ENCODE measurements at places on chromosomes 11 and 22. TPM values are rescaled to one million over a fixed set of nuclear protein-coding genes. Genes with fewer than 3 reads are reported as not detected.

The CFAP300 gene
- total RNA-seq = 5.2 TPM

The CLNS1A gene
- 188 TPM for total RNA-seq

The MIEF1 gene
- total RNA-seq = 10.4 TPM

The OLFML1 gene
- 29.2 TPM for total RNA-seq

The LDHAL6A gene
- not detected for total RNA-seq

The DERL3 gene
- total RNA-seq = 1.0 TPM

The MIOX gene
- total RNA-seq = not detected

The SYT13 gene
- 0.52 TPM for total RNA-seq

The BEST1 gene
- 2.1 TPM for total RNA-seq

The FGF19 gene
- total RNA-seq = not detected

The CD3G gene
- total RNA-seq = under 0.01 TPM

The RFPL3 gene
- not detected for total RNA-seq

The ZNF70 gene
- total RNA-seq = 3.1 TPM

The MS4A4A gene
- 11.5 TPM for total RNA-seq

The TCIRG1 gene
- 18.3 TPM for total RNA-seq

The MOGAT2 gene
- 0.52 TPM for total RNA-seq

The ROBO4 gene
- 14.1 TPM for total RNA-seq

The FSHB gene
- total RNA-seq = not detected

The A4GALT gene
- total RNA-seq = 18.3 TPM

The C22orf31 gene
- total RNA-seq = 1.6 TPM

The ACTN3 gene
- total RNA-seq = 156 TPM

The PIK3IP1 gene
- total RNA-seq = 6.3 TPM

The FAM76B gene
- total RNA-seq = 12.0 TPM
